NCI-H1436 (cell line): ENCODE measurements at places on chromosomes 7 and 10.
A peak's percentile ranks its signal among the peaks of the same experiment; 100 is the strongest.

DNA sequence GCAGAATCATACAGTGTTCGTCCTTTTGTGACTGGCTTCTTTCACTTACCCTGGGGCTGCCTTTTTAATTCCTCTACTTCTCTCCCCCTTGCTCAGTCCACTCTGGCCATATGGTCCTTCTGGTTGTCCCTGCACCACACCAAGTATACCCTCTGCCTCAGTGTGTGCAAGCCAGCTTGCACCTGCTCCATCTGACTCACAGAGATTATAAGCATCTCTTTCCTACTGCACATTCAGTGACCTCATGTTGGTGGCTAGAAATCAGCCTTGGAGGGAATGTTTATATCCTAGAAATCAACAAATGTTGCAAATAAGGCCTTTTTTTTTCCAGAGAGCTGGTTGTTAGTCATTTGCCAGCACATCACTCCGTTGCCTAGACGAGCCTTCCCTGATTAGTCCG lies 67.5 kb upstream of the C10orf90 start:
- no peak for DNase-seq

- no peak for DNase-seq
These were observed 8.8 kb downstream of the ADAP1 start for GRCh38 chr7:945556-946255.

DNA sequence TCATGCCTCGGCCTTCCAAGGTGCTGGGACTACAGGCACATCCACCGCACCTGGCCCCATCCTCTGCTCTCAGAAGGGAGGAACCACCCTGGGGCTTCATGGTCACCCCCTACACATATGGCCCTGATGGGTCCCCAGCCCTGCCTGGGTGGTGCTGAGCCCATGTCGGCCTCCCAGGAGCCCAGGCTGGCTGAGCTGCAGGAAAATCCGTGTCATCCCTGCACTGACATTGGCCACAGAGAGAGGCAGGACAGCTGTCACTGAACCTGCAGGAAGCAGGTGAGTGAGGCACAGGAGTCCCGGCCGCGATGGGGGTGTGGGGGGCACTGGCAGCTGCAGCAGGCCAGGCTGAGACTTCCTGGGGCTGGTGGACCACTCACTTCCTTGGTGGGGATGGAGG lies 8.0 kb downstream of the GRIFIN start:
- DNase-seq: no peak

DNA sequence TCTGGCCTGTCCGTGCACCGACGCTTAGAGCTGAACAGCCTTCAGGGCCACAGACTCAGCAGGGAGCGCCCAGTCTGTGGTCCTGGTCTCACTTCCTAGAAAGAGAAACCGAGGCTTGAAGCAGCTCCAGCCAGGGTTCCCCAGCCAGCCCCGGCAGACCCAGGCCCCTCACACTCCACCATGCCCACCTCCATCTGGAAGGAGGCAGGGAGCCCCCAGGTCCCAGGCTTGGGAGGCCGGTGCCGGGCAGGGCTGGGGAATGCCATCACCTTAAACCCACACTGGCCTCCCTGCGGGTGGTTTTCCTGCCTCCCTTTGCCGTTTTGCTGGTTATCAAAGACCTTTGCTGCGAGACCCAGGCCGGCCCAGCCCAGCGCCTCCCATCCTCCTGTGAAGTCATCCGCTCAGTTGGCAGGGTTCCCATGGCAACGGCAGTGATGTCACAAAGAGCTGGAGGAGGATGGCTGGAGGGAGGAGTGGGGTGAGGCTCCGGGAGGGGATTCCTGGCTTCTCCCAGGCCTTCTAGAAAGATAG lies 24.0 kb downstream of the ELFN1 start:
- DNase-seq: peak; percentile 66

DNA sequence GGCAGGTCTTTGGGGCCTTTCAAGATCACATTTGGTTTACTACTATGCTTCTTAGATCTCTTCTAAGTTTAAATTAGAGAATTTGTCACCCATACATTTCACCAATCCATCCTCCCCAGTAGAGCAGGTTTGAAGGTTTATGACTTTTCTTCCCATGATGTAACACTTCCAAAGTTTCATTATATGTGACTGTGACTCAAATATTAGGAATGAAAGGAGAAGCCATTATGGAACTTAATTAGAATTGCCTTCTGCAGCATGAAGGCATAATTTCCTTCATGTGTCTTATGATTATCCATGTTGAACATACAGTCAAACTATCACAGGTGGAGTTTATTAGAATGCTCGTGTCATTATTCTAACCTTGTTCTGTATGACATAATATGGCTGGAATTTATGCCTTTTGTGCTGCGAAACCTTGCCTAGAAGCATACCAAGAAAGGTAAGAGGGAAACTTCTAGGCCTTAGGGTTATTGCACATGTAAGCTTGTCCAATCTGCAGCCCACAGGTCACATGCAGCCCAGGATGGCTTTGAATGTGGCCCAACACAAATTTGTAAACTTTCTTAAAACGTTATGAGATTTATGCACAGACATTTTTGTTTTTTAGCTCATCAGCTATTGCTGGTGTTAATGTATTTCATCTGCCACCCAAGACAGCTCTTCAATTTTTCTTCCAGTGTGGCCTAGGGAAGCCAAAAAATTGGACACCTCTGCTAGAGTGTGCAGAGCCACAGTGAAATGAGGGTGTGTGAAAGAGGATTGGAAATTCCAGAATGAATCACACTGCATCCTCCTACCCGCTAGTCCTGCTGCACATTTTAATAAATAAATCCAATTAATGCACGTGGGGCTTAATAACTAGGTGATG lies 133.6 kb downstream of the TMEM26 start:
- DNase-seq: no peak

DNA sequence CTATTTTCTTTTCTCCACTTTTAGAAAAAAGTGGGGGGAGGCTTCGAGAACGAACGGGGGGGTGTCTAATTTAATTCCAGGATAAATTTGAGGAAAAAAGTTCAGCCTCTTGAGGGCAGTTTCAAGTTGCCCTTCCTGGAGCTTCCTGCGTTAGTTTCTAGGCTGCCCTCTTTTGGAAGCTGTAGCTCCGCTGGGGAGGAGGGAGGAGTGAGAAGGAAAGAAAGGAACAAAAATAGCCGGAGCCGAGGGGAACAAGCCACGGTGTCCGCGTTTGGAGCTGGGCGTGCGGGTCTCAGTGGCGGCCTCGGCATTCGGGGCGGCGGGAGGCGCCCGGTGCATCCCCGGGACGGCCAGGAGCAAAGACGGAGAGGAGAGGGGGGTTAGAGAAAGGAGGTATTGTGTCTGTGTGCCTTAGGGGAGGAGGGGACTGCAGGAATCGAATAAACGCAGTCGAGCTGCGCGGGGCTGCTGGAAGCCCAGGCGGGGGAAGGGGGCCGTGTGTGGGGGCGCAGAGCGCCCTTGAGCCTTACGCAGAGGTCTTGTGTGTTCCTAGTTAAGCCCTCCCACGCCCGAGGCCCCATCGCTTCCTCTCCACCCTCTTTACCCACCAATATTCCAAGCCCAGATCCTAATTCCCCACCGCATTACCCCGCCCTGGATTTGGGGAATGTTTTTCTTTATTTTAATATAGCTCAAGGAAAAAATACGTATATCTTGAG lies 2.0 kb upstream of the TNRC18 start:
- DNase-seq: peak; percentile 58

DNA sequence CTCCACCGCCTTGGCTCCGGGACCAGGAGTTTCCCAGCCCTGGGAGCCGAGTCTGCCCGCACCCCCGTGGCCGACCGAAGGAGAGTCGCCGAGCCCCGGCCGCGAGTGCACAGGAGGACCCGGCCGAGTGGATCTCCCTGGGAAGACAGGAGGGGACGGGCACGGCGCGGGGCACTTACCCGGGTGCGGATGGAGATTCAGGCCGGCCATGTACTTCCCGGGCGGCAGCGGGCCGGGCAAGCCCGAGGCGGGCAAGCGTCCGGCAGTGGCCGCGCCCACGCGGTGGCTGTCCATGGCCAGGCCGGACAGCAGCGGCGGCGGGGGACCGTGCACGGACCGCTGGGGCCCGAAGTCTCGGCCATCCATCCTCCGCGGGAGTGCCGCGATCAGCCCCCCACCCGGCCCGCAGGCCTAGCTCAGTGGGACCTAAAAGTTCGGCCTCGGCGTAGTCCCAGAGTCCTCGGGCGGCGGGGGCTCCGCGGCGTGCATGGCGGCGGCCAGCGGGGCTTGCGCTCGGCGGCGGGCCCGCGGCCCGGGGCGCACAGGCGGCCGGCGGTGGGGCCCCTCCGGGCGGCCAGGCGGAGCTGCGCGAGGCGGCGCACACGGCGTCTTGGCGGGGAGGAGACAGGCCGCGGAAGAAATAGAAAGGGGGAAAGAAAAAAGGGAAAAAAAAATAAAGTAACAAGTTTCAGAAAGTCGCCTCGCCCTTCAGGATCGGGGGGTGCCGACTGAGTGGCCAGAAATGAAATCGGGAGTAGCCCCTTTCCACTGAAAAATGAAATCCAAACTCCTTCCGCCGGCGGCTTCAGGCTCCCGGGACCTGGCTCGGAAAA lies 2.5 kb downstream of the TNRC18 start:
- no peak for DNase-seq

- DNase-seq: no peak
These were observed 16.0 kb upstream of the PPIF start for GRCh38 chr10:79331226-79331625.

DNA sequence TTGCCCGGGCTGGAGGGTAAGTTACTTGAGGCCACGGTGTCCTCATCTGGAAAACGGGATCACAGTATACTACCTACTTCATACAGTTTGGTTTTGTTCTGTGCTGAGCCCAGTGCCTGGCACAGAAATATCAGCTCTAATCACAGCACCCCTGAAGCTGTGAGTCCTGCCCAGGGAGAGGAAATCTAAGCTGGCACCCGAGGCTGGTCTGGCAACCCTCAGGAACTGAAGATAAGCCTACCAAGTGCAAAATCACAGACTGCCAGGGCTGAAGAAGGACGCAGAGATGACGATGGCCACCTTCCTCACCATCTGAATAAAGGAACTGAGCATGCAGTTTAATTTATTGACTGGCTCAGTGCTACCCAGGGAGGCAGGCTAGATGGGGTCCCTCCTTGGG lies 7.7 kb upstream of the TMEM120A start:
- DNase-seq: no peak

- DNase-seq: peak; percentile 14
These were observed 77.6 kb upstream of the UNC5B start for GRCh38 chr10:71134732-71135211.

DNA sequence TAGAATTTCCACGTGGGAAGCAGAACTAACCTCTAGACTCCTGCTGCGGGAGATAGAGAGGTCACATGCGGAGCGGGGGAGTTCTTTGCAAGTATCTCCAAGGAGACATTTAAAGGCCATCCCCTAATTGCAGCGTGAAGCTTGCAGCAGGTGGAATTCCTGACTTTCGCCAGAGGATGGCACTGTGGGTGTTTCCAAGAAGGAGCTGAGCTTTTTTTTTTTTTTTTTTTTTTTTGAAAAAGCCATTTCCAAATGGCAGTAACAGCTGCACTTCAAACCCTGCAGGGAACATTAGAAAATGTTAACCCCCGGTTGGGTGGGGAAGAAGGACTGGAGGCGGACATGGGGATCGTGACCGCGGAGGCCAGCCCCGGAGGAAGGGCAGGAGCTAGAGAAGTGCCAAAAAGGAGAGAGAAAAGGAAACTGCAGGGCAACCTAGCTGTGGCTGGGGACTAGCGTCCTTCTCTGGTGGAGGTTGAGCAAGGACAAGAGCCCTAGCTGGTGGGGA lies 487.7 kb downstream of the TYW1 start:
- peak; percentile 68 for DNase-seq

- DNase-seq: no peak
These were observed 40.0 kb upstream of the NPFFR1 start for GRCh38 chr10:70323697-70324338.

DNA sequence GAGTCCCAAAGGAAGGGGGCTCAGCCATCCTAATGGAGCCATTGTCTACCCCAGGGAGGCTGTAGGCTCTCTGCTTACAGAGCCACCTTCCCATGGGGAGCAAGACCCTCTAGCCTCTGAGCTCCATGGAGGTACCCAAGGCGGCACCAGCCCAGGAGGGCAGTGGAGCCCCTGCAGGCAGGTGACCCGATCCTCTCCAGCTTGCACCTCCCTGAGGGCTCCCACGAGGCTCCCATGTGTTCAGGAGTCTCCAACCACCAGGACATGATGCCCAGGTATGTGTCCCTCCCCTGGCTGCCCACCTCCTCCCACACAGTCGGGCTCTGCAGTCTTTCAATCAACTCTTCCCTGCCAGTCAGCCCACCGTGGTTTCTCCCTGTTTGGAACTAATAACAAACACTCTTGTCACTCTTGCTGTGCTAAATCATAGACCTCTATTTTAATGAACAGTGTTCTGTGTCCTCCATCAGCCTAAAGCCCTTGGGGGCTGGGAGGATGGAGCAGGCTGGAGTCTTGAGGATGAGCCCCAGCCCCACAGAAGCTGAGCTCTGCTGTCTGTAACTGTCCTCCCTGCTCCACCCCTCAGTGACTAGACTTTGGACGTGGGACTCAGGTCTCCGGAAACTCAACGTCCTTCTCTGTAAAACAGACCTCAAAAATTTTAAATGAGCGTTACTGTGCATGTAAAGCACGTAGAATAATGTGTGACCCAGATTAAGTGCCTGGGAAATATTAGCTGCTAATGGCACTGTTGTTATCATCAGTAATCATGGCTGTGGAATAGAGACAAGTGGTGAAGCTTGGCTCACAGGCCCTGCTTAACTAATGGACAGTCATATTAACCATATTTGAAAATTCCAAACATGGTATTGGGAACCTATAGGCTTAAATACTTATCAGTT lies 298.9 kb downstream of the WDR37 start:
- no peak for DNase-seq

GRCh38 chr10:126224967-126225671 lies 163.2 kb downstream of the ADAM12 start:
- DNase-seq: no peak
